ENCODE measurements at places on chromosomes 12 and 14. TPM values are rescaled to one million over a fixed set of nuclear protein-coding genes. Genes with fewer than 3 reads are reported as not detected.
A peak's percentile ranks its signal among the peaks of the same experiment; 100 is the strongest.

- no peak for DNase-seq
Observed at GRCh38 chr12:54199034-54199433, 10.2 kb upstream of the SMUG1 start.

Gene MYRFL
- total RNA-seq = not detected

Gene PPFIA2
- total RNA-seq = not detected

Gene TAS2R13
- 0.63 TPM for total RNA-seq

DNA sequence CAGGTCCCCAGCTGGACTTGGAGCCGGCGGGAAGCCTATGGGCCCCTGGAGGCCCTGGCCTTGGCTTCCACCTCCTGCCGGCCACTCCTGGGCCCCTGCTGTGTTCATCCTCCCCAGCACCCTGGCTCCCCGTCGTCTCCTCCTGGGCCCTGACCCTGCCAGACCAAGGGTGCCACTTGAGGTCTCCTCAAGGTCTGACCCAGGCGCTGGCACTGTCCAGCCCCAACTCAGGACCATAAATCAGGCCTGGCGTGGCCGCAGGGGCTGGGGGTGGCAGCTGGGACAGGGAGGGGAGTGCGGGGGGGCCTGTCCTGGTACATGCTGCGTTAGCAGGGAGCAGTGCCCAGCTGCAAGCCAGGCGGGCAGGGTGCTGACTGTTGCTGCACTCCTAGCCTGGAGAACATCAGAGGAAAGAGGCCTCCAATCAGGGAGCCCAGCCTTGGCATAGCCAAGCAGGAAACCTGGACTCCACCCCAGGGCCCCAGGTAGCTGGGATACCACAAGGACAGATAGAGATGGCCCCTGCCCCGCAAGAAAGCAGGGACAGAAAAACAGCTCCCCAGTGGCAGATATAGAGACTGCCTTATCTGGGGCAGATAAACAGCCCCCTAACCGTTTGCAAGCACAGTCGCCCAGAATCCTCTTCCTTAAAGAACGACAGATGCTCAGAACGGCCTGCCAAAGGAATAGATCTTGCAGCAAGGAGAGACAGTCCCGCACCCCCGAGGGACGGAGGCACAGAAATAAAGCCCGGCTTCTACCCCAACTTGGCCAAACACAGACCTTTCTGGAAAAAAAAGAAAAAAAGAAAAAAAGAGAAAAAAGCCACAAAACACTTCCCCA, 6.5 kb upstream of the ATG101 start:
- DNase-seq = no peak

Gene ESPL1
- total RNA-seq = 14.8 TPM

Gene SDR9C7
- not detected for total RNA-seq

- peak; percentile 78 for DNase-seq
Observed at GRCh38 chr12:65867394-65867793, 43.1 kb downstream of the HMGA2 start.

DNA sequence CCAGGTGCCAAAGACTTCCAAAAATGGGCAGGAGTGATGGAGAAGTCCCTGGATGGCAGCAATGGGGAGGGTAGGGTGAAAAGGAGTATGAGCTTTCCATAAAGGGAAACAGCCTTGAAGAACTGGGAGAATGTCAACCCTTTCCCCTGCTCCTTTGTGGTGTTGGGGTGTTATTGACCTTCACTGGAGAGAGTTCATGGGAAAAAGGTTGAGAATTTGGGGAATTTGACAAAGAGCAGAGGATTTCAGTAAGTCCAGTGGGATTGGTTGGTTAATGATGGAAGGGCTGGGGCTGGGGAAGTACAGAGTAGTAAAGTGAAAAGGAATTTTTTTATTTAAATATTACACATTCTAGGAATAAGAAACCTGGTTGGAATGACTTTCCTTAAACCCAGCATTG, 116.6 kb downstream of the ERC1 start:
- DNase-seq = no peak

- DNase-seq = no peak
Observed at GRCh38 chr14:99966912-99967311, 98.3 kb upstream of the EVL start.

Gene AEBP2
- total RNA-seq = 13.4 TPM

Gene GDF3
- total RNA-seq = not detected

Data from LHCN-M2 (cell line).